ENCODE measurements at places on chromosomes 6 and 20.

DNA sequence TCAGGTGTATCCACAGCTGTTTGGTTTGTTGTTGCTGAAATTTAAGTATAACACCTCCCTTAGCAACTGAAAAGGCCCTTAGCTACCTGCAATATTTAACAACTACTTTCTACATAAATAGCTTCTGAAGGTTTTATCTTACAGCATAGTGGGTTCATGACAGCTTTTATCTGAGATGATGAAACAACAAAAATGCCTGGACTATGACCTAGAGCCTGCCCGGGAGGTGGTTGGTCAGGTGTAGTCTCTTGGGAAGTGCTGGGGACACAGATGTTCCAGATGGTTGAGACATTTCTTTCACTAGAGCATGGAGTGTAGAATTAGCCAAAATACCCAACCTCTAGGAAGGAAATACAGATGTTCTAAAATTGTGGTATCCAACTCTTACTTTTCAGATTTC, 705.4 kb downstream of the MAFB start:
- no peak for DNase-seq

GRCh38 chr6:120938876-120939472, 395.3 kb downstream of the TBC1D32 start:
- no peak for DNase-seq

DNA sequence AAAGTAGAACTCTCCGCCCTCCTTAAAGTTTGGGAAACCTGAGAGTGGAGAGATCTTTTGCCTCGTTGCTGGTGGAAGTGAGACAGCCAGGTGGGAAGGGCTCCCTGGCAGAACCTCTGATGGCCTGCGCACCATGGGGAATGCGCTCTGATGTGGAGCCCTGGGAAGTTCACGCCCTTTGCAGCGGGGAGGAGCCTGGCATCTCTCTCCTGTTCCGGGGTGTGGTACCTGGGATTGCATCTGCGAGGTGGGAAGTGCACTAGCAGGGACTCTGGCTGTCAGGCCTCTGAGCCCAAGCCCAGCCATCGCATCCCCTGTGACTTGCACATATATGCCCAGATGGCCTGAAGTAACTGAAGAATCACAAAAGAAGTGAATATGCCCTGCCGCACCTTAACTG, 159.8 kb downstream of the AKAP7 start:
- DNase-seq: no peak

GRCh38 chr20:3011752-3012151, 31.7 kb upstream of the GNRH2 start:
- no peak for DNase-seq

GRCh38 chr6:35850208-35850607, 45.1 kb downstream of the LHFPL5 start:
- no peak for DNase-seq

- no peak for DNase-seq
Measured at GRCh38 chr6:29673161-29673560, 7.8 kb downstream of the ZFP57 start.

GRCh38 chr20:37259865-37260264, 1.7 kb downstream of the GHRH start:
- no peak for DNase-seq

GRCh38 chr20:1827974-1828785, 67.0 kb upstream of the SIRPA start:
- no peak for DNase-seq

- DNase-seq: no peak
Measured at GRCh38 chr6:143594647-143595046, 83.1 kb upstream of the PHACTR2 start.
